ENCODE measurements at places on chromosomes 3 and 15.

DNA sequence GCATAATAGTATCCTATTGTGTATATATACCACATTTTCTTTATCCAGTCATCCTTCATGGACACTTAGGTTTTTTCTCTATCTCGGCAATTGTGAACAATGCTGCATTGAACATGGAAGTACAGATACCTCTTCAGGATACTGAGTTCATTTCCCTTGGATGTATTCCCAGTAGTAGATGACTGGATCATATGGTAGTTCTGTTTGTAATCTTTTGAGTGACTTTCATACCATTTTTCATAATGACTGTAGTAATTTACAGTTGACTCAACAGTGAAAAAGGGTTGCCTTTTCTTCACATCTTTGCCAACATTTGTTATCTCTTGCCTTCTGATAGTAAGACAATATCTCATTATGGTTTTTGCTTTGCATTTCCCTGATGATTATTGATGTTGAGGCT is 21.8 kb downstream of the MYH15 start:
- no peak for DNase-seq

DNA sequence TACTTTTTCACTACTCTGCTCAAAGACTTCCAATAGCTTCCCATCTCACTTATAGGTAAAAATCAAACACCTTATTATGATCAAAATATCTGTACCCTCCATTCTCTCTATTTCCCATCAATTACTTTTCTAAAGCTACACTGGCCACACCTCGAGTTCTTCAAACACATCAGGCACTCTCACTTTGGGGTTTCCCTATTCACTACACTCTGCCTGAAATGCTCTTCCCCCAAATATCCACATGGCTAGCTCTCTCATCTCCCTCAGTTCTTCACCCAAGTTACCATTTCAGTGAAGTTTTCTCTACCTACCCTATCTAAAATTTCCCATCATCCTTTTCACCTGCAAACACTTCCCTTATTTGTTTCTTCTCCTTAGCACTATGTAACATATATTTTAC is 14.8 kb downstream of the UBE3A start:
- DNase-seq: no peak

DNA sequence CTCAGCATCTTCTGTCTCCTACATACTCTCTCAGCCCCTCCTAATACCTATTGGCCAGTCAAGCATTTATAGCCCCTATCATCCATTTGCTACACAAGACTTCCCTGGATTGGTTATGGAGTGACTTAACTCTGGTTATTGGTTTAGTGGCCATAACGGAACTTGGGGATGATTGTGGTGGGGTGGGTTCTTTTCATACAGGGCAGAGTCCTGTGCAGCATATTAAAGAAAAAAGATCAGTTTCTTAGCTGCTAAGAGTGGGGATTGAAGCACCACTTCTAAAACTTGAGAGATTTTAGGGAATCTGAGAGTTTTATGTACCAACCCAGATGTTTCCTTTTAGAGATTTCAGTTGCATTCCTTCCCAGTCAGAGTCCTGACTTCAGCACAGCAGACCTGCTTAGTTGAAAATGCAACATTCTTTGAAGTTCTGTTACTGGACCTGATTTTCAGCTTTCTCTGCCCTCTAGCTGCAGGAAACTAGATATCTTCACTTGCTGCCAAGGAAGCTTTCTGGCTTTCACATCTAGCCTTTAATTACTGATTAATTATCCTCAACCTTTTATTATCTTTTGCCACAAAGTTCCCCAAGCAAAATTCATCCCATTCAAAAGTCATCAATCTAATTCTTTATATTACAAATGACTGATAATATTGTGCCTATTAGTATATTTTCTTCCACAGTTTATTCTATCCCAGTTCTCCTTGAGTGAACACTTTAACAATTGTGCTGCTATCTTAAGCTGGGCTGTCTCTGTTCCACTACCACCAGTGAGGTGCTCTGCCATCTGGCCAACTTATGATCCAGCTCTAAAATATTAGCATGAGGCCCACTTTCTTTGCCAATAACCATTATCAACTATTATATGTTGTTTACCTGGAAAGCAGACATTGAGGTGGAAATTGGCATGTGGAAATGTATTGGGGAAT is 906.0 kb upstream of the ALCAM start:
- no peak for DNase-seq

- DNase-seq: no peak
Observed at GRCh38 chr15:48309740-48310139, 21.5 kb upstream of the DUT start.

Data from stimulated activated naive CD4-positive, alpha-beta T cell treated with Interleukin-2 at 50 U/mL for 16 hours (primary cell).